CD8-positive, alpha-beta T cell (primary cell): ENCODE measurements at places on chromosomes 2 and 18.

DNA sequence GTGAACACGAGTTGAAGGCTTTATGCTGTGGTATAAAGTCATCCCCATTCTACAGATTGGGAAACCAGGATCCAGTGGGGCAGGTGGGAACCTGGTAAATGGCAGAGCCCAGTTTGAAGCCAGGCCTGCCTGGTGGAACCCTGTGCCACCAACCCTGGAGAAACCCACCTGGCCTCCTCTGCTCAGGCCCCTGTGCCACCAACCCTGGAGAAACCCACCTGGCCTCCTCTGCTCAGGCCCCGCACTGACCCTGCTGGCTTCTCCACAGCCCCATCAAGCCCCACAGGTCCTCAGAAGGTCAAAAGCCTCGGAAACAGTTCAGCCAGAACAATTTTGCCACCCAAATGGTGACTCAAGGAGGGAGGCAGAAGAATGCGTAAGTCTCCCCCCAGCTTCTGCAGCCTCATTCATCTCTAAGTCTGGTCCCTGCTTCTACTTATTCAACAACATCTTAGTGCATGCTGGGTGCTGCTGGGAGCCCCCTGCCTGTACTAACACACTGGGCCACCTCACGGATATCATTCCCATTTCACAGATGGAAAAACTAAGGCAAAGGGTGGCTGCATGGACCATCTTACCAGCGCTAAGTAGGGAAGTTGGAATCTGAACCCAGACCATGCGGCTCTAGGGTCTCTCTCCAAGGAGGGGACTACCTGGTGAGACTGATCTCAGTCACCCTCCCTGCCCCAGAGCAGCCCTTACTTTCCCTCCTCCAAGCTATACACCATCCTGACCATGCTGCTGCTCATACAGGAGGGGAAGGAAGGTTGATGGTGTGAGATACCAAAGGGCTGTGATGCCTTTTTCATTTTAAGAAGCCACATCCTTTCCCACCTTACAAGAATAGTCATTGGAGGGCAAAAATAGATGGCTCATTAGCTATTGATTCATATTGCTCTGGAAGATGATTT lies 93.7 kb upstream of the ID2 start:
- no peak for DNase-seq

DNA sequence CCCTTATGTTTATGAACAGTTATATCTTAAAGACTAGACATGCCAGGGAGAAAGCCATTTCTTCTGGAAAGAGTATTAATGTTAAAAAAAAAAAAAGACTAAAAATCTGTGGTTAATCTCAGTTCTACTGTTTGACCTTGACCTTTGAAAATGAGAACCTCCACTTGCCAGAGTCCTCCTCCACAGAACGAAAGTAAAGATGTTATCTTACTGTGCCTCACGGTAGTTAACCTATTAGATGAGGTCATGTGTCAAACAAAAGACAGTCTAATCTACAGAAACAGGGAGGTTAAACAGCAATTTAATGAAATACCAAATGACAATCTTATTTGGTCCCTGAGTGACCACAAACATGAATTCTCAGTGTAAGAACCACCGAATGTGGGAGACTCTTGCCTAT lies 51.2 kb downstream of the SLC14A2 start:
- no peak for DNase-seq

GRCh38 chr2:39608263-39608575 lies 57.5 kb upstream of the TMEM178A start:
- DNase-seq, result no peak

GRCh38 chr2:130720528-130720927 lies 8.3 kb upstream of the GPR148 start:
- no peak for DNase-seq

DNA sequence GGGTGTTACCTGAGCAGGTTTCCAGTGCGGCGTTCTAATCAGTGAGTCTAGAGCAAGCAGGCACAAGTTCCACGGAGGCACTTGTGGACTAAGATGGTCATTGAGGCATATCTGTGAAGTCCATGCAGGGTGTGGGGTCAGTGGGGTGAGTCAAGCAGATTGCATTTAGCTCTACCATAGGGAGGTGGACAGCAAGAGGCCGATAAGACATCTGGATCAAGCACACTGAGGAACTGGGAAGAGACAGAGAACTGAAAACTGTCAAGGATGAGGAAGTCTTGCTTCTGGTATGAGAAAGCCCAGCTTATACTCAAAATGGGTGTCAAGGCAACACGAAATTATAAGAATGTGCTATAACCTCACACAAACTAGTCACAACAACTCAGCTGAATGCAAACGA lies 61.2 kb upstream of the SLC39A10 start:
- no peak for DNase-seq
